ENCODE measurements at places on chromosomes 16 and 17.

- no peak for DNase-seq
These were observed 9.1 kb downstream of the SLC6A2 start for GRCh38 chr16:55664786-55665407.

- no peak for DNase-seq
These were observed 8.9 kb upstream of the TNS4 start for GRCh38 chr17:40510328-40510648.

DNA sequence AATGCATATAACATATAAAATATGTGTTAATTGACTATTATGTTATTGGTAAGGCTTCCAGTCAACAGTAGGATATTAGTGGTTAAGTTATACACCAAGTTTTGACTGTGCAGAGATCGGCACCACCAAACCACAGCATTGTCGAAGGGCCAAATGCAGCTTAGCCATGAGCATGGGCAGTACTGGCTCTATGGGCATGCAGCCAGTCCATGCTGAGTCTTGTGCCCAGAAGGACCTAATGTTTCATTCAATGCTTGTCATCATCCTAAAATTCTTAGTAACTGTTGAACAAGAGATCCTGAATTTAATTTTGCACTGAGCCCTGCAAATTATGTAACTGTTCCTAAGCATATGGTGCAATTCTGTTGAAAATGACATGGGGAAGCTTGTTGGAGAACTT, 233.4 kb upstream of the HS3ST3A1 start:
- no peak for DNase-seq

- DNase-seq: no peak
These were observed 13.1 kb upstream of the ITGAL start for GRCh38 chr16:30459456-30459855.

DNA sequence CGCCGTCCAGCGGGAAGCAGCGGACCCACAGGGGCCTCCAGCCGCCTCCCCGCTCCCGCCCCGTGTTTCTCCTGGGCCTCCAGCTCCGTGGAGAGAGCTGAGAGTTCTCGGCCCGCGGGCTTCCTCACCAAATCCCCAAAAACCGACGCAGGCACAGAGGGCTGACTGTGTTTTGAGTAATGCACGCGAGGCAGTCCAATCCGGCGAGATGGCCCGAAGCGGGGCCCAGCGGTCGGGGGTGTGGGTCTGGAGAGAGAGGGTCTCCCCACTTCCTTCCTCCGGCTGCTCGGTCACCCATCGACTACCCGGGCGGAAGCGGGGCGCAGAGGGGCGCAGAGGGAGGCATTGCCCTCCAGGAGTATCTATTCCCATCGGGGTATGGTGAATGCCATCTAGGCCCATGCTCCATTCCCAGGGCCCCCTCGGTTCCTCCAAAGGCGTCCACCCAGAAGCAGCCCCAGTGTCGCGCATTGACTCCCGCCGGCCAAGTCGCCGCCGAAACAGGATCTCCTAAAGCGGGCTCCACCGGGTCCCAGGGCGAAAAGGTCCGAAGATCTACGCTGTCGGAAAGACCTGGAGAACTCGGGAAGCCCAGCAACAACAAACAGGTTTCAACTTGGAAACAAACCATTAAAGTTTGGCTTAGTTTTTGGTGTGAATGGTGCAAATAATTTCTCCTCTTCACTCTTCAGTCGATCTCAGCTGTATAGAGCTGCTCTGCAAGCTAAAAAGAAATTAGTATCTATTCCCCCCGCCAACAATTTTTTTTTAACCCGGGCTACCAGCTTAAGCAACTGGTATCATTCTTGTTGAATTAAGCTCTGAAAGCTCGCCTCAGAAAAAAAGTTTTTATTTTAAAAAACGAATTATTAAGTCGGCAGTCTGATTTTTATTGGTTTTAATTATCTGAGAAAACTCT, 19.2 kb upstream of the HOXB13 start:
- no peak for DNase-seq

DNA sequence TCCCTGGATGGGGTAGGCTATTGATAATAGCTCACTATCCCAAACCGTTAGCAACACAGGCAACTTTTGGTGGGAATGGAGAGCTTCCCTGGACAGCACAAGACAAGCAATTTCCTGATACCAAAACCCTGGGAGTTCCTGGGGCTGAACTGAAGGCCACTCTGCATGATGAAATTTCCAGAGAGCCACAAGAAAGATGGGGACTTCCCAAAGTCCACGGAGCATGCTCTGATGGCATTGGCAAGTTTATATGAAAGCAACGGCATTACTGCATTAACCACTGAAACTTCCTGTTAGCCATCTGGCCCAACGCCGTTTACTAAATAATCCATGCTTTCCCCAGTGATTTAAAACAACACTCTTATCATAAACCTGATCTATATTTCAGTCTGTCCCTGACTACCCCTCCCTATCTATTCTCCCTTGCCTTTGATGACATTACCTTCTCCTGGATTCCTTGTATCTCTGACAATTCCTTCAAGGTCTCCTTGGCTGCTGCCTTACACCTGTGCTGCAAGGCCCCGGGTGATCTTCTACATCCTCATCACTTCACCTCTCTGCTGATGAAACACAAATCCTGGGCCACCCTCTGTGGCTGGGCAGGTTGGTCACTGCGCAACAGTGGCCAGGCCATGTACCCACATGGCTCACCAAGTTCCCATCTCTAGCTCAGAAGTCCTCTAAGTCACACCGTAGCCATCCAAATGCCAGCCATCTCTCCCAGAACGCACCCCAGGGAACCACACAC, 108.5 kb upstream of the RCVRN start:
- DNase-seq: no peak

- DNase-seq: no peak
These were observed 25.1 kb downstream of the PLCG2 start for GRCh38 chr16:81804134-81804610.

GRCh38 chr16:85162478-85163277, 50.4 kb upstream of the CIBAR2 start:
- DNase-seq: no peak

DNA sequence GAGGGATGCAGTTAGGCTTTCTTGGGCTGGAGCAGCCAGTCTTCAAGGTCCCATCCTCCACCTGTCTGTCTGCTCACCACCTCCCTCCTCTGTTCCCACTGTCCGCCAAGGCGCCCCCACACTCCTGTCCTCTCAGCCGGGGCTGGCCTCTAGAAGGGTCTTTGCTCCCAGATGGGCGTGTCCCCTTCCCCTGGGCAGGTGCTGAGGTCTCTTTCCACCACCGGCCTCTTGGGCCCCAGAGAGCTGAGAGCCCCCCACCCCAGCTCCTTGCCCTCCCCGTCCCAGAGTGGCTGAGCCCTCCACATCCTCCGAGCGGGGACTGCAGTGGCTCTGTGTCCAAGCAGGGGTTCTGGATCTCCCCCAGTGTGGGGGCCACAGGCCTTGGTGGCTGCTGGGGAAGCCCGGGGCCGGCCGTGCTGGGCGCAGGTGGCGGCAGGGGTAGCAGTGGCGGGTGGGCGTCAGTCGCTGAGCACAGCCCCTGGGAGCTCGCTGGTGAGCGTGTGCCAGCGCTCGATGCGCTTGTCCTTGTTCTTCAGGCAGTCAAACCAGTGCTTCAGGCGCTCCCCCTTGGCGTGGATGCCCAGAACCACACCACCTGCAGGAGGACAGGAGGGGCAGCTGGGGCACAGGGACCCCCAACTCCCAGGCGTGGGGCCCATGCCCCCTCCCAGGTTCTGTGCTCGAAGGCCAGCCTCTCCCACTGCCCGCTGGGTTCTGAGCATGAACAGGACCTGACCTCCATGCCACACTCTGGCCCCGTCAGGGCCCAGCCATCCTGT, 9.8 kb downstream of the SCGB1C2 start:
- DNase-seq: no peak

- no peak for DNase-seq
These were observed 76.1 kb downstream of the RAI1 start for GRCh38 chr17:17757391-17757791.

DNA sequence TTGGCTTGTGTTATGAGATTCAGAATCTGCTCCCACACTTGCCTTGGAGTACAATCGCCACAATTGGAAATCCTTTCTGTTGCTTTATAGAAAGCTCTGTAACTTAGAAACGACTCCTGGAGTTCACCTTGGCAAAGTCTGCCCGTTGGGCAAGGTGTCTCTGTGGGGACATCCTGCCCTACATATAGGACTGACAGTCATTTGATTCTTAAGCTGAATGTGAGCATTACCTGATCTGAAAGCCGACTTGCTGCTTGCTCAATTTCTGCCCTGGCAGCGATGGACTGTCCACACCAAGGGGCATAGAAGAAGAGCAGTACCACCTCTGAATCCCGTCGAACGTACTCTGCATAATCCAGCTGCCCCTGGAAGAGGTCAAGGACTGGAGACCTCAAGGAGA, 6.9 kb downstream of the TXNDC11 start:
- DNase-seq: no peak

- no peak for DNase-seq
These were observed 29.3 kb upstream of the SMIM36 start for GRCh38 chr17:55540414-55541091.

GRCh38 chr16:22900863-22901262, 86.9 kb downstream of the HS3ST2 start:
- DNase-seq: no peak

Data from stimulated activated CD4-positive, alpha-beta T cell treated with anti-CD3 and anti-CD28 coated beads, Interleukin-1b, Interleukin-23, amount 100 ng/mL, for 1 hour (primary cell).